ENCODE measurements at places on chromosomes 3 and 15.

DNA sequence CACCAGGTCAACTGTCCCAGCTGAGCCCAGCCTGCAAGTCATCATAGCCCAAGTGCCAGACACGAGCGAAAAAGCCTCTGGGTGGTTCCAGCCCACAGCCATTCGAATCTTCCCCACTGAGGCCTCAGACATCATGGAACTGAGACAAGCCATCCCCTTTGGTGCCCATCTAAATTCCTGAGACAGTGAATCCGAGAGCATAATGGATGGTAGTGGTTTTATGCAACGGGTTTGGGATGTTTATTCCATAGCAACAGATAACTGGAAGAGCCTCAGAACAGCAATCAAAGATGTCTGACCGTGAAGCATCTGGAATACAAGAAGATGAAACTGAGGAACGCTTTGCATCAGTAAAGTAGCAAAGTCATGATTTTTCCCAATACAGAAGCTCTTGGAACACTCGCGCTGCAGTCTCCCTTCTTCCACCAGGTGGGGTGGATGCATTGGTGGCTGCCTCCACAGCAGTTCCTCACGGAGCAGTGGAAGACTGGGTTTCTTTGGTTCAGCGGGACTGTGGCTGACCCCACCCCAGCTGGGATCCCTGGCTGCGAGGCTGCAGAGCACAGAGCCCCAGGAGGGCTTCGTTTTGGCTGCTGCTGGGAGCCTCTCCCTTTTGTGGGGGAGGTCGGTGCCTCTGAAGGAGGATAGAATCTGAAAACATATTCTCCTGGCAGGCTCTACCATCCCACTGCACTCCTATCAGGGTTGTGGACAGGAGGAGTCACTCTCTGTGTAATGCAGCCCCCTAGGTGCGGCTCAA is 26.4 kb upstream of the PDE8A start:
- no peak overlapping the region for H3K27ac ChIP-seq
- H3K36me3 ChIP-seq, result no peaks in the 10 kb centered on the region
- no peak for DNase-seq
- peak overlapping the region; percentile 20 for H3K4me3 ChIP-seq

DNA sequence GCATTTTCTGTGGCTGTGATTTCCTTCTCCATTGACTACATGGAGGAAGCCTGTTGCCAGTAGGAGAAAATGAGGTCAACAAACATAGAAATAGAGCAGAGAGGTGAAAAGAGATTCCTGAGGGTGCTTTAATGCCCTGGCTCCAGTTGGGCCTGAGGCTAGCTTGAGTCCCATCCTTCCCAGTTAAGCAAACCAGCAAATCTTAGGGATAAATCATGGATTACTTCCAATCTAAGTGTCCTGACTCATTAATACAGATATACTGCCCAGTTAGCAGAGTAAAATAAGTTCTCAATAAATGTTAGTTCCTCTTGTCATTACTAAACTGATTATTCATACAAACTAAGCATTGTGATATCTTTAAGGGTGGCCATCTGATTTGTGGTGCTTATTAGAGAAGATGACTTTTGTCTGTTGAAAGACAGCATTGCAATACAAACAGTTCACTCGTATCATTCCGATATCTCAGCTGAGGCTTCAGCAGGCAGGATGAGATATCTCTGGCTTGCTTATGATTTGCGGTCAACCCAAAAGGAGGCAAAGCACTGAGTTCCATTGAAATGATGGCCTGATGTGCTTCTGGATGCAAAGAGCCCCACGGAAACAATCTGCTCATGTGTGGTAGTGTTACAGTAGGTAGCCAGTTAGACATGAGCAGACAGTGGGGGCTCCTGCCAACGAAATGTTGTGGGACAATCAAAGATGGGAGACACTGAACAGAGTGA is 6.6 kb upstream of the STARD5 start:
- H3K4me3 ChIP-seq, result no peak overlapping the region
- no peaks in the 10 kb centered on the region for H3K36me3 ChIP-seq
- no peaks in the 10 kb centered on the region for H3K4me1 ChIP-seq
- no peak overlapping the region for H3K27ac ChIP-seq
- no peaks in the 10 kb centered on the region for H3K27me3 ChIP-seq

DNA sequence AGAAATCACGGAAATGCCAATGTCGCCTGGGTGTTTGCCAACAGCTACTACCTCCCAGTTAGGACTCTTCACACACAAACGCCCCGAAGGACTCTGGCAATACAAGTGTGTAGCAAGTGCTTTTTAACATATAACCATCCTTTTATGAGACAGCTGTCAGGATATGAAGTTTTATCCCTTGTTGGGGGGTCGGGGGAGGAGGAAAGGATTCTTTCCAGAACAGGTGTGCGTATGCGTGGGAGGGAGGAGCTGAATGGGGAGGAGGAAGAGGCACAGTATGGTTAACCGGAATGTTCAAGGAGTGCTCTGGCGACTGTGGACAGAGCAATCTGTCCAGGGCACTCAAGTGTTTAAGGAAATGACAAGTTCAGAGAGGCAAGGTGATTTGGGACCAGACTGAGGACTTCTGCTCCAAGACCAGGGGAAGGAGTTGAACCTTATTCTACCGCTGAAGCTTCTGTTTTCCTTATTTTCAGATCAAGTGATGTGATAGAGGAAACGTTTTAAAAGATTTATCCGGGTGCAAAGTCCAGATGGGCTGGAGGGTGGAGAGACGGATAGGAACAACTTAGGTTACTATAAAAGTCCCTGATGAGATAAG is 1.3 kb downstream of the TSPAN3 start:
- H3K27ac ChIP-seq, result peak overlapping the region; percentile 74
- no peak for DNase-seq
- H3K27me3 ChIP-seq, result no peaks in the 10 kb centered on the region
- no peaks in the 10 kb centered on the region for H3K36me3 ChIP-seq
- H3K4me3 ChIP-seq, result peak overlapping the region; percentile 58

DNA sequence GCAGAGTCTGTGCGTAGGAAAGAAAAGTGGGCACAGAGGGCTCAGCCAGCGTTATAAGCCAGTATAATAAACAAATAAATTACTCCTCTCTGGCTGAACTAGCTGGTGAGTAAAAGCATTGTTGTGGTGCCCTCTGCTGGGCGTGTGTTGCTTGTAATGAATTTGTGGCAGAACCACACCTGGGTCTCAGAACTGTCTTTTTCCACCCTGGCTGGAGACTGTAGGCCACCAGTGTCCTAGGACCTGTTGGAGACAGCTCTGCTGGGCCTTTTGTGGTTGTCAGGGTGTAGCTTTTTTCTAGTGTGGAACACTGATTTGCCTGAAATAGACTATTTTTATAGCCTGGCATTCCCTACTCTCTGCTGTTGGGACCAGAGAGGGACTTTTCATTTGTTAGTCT is 130.5 kb upstream of the EIF1B start:
- H3K27me3 ChIP-seq, result no peaks in the 10 kb centered on the region
- H3K4me1 ChIP-seq, result no peaks in the 10 kb centered on the region
- H3K27ac ChIP-seq, result no peak overlapping the region

GRCh38 chr15:26475554-26475953 is 297.3 kb downstream of the GABRB3 start:
- no peaks in the 10 kb centered on the region for H3K27me3 ChIP-seq
- no peak overlapping the region for H3K27ac ChIP-seq

- peaks cover 35% of the 10 kb centered on the region for H3K27me3 ChIP-seq
- peaks cover 35% of the 10 kb centered on the region for H3K4me1 ChIP-seq
- no peak overlapping the region for H3K4me3 ChIP-seq
- H3K27ac ChIP-seq, result no peak overlapping the region
- no peak for DNase-seq
Measured at GRCh38 chr15:67820992-67821783, 4.1 kb upstream of the SKOR1 start.
